SJSA1 (cell line): ENCODE measurements at places on chromosomes 13 and 19.

- peaks cover 22% of the 10 kb centered on the region for H3K4me1 ChIP-seq
- no peak overlapping the region for H3K27ac ChIP-seq
- peaks cover 95% of the 10 kb centered on the region for H3K36me3 ChIP-seq
Observed at GRCh38 chr19:47152632-47153031, 22.0 kb downstream of the SAE1 start.

GRCh38 chr19:18239303-18239702 is 13.1 kb upstream of the PDE4C start:
- no peak overlapping the region for H3K27ac ChIP-seq
- no peaks in the 10 kb centered on the region for H3K4me1 ChIP-seq
- no peak for DNase-seq
- no peak overlapping the region for H3K4me3 ChIP-seq
- H3K36me3 ChIP-seq = no peaks in the 10 kb centered on the region

DNA sequence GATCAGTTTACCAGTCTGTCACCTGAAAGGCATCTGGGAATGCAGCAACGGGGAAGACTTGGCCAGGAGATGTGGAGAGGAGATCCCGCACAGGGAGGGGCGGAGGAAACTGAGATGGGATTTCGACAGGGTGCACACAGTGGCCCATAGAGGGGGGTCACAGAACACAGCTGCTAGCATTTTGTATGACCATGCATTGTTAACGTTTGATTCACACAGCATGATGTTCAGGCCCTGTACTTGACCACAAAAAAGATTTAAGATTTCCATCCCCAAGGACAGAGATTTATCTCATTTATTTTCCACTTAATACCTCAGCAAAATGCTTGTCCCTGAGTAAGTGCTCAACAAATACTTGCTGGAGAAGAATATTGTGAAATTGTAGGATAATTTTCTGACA is 63.2 kb downstream of the RAB20 start:
- H3K27me3 ChIP-seq = no peaks in the 10 kb centered on the region
- H3K4me3 ChIP-seq = no peak overlapping the region
- no peak for DNase-seq
- H3K27ac ChIP-seq = no peak overlapping the region
- H3K4me1 ChIP-seq = peaks cover 36% of the 10 kb centered on the region

- no peaks in the 10 kb centered on the region for H3K27me3 ChIP-seq
- H3K4me1 ChIP-seq = peaks cover 3% of the 10 kb centered on the region
- H3K36me3 ChIP-seq = peaks cover 43% of the 10 kb centered on the region
- H3K27ac ChIP-seq = no peak overlapping the region
- DNase-seq = no peak
- H3K4me3 ChIP-seq = no peak overlapping the region
Observed at GRCh38 chr13:21048901-21049698, 12.3 kb downstream of the LATS2 start.

- no peak for DNase-seq
- H3K27ac ChIP-seq = no peak overlapping the region
- no peak overlapping the region for H3K4me3 ChIP-seq
- H3K27me3 ChIP-seq = no peaks in the 10 kb centered on the region
- H3K36me3 ChIP-seq = no peaks in the 10 kb centered on the region
Observed at GRCh38 chr13:40682449-40683240, 16.2 kb upstream of the FOXO1 start.

GRCh38 chr19:19508217-19508616 is 7.1 kb downstream of the TSSK6 start:
- peaks cover 37% of the 10 kb centered on the region for H3K36me3 ChIP-seq
- no peaks in the 10 kb centered on the region for H3K27me3 ChIP-seq
- no peak for DNase-seq
- H3K4me1 ChIP-seq = no peaks in the 10 kb centered on the region
- no peak overlapping the region for H3K4me3 ChIP-seq
- H3K27ac ChIP-seq = no peak overlapping the region

DNA sequence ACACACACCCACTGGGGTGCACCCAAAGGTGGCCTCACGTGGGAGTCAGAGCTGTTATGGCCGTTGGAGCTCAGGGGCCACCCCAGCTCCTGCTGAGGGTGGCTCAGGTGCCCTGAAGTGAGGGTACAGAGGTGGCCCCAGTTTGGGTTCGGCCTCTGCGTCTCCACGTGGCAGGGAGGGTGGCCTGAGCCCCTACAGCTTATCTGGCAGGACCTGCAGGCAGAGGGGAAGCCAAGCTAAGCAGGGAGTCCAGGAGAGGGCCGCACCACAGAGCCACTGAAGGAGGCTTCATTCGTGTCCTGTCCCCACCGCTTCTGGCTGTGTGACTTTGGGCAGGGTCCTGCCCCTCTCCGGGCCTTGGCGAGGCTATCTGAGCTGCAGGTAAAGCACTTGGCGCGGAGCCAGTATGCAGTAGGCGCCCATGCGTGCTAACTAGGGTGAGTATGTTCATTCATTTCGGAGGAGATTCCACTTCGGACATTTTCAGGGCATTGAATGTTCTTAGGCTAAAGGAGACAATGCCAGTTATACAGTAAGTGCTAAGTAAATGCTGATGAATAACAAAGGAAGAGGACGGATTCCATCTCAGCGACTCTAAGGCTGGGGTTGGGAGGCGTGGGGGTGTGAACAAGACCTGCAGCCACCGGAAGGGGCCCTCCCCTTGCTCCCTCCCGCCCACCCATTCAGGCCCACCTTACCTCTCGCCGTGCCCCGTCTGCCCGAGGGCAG is 4.9 kb downstream of the REX1BD start:
- DNase-seq = no peak
- peaks cover 21% of the 10 kb centered on the region for H3K36me3 ChIP-seq
- H3K27me3 ChIP-seq = no peaks in the 10 kb centered on the region
- H3K27ac ChIP-seq = no peak overlapping the region
- H3K4me3 ChIP-seq = no peak overlapping the region
- peaks cover 21% of the 10 kb centered on the region for H3K4me1 ChIP-seq

GRCh38 chr13:25836574-25837336 is 215.1 kb downstream of the SHISA2 start:
- H3K4me3 ChIP-seq = no peak overlapping the region
- H3K4me1 ChIP-seq = peaks cover 26% of the 10 kb centered on the region
- H3K36me3 ChIP-seq = no peaks in the 10 kb centered on the region
- peak; percentile 8 for DNase-seq

DNA sequence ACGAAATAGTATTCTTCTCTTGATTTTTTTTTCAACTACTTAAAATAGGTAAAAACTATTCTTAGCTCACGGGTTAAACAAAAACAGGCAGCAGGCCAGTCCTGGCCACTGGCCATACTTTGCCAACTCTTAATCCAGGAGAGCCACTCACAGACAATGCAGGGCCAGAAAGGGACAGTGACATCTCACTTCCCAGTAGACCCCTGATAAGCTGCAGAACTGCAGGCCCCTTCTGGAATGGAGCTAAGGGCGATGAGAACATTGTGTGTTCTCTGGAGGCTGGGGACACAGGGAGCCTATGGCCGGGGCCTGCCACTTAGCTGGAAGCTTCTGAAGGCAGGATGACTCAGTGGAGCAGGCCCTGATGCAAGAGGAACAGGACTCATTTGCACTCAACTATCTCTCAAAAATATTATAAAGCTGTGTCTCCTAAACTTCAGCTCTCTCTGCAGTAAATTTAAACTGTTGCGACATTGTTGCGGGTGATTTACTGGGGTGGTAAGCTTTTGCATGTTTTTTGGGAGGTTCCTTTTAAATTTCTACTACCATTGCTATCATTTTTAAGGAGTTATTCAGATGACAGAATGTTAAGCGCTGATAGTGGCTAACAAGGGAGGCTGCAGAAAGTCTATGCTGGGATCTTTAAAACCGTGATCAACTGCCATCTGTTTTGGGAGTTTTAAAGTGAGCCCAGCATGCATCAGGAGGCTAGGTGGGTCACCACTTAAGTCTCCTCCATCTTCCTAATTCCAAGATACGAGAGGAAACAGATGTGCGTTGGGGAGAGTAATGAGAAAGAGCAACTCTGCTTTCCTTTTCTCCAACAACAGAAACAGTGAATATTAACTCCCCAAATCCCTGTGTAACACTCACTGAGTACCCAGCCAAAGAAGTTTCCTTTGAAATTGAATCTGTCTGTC is 33.2 kb upstream of the KATNAL1 start:
- H3K36me3 ChIP-seq = no peaks in the 10 kb centered on the region
- no peak overlapping the region for H3K4me3 ChIP-seq
- H3K27ac ChIP-seq = no peak overlapping the region
- H3K4me1 ChIP-seq = peaks cover 18% of the 10 kb centered on the region
- DNase-seq = peak; percentile 15

DNA sequence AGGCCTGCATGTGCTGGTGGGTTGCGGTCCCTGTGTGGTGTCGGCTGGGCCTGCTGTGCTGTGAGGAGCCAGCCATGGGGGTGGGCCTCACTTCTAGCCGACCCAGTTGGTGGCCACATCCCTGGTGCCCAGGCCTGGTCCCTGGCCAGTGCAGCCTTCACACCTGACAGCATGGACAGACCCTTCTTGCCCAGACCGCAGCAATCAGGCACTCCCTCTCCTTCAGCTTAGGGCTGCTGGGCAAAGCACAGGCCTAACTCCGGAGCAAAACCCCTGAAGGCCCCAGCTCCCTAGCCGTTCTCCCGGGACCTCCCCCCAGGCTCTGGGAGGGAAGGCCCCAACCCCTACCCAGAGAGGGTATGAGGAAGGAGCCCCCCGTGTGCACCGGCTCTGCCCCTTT is 6.6 kb upstream of the MCF2L start:
- no peaks in the 10 kb centered on the region for H3K36me3 ChIP-seq
- H3K27me3 ChIP-seq = peaks cover 14% of the 10 kb centered on the region
- H3K4me1 ChIP-seq = no peaks in the 10 kb centered on the region
- no peak overlapping the region for H3K27ac ChIP-seq
